Heart right ventricle (tissue), 16 donors: ENCODE measurements at places on chromosomes 6 and 20.

DNA sequence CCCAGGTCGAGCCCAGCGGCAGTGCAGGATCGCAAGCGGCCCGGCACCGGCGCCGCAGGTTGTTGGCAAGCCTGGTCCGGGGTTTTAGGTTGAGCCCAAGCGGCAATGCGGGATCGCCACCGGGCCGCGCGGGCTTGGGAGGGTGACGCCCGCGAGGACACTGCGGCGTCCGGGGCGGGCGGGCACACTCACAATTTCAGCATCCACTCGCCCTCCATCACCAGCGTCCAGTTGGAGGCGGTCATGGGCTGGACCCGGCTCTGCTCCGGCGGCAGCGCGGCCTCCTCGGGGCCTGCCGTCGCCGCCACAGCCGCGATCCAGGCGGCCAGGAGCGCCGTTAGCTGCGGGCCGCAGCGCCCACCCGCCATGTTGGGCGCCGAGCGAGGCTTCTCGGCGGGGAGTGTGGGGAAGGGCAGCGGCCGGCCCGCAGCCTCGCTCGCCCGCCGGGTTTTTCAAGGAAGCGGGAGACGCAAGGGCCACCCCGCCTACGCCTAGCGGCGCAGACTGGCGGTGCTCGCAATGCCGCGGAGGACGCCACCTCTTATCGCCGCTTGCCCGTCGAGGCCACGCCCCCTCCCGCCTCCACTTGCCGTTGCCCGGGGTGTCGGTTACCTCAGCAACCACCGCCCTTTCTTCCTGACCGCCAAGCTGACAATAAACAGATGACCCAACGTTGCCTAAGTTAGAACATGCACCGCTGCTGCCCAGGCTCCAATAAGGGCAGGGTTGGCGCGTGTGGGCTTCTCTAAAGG lies at the start of gene TMX4:
TMX4 (minus strand) TSS at position 516 of the 752 bp plus-strand sequence; CDS start at position 368, 148 bp downstream.
- peak; percentile 98 for DNase-seq

GRCh38 chr6:116737004-116737403 lies 28.5 kb downstream of the FAM162B start:
- no peak for DNase-seq

- no peak for DNase-seq
Observed at GRCh38 chr6:142276256-142276655, 25.6 kb upstream of the ADGRG6 start.

GRCh38 chr20:9147547-9148024 lies 78.7 kb downstream of the PLCB4 start:
- DNase-seq = no peak

GRCh38 chr20:4905613-4906012 lies 95.7 kb downstream of the SLC23A2 start:
- DNase-seq = no peak

- DNase-seq = no peak
Observed at GRCh38 chr6:53461041-53461656, 83.8 kb downstream of the GCLC start.

DNA sequence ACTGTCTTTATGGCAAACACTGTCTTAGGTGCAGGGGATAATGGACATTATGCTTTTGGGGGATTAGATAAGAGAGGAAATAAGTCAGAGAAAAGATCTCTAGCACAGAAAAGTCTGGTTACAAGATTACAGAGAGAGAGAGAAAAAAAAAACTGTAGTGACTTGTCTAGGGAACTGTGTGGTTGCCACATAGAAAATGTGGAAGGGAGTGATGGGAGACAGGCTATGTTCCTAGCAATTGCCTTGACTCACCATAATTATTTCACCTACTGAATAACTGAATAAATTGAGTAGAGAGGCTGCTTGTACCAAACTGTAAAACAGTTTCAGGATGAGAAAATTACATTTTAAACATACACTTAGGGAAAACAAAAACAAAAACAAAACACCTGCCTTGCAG lies 229.7 kb downstream of the LAMA2 start:
- no peak for DNase-seq

DNA sequence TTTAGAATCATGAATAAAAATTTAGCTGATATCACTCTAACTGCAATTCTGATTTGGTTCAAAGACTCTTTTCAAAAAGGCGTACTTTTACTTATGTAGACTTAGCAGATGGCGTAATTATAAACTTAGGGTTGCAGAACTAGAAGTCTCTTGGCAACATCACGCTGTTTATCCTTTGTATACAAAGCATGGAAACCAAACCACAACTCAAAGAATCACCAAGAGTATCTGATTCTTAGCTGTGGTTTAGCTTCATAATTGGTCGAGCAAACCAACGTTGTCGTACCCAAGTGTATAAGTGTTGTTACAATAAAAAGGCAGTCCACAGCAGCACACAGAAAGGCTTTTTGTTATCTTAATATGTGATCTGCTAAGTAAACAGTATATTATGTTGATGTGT lies 18.2 kb downstream of the STMND1 start:
- DNase-seq = no peak

- DNase-seq = no peak
Observed at GRCh38 chr20:23146857-23147637, 60.9 kb upstream of the CD93 start.

GRCh38 chr6:99467509-99468106 lies 42.5 kb upstream of the PNISR start:
- DNase-seq = no peak

GRCh38 chr6:37695273-37695672 lies 2.4 kb downstream of the MDGA1 start:
- no peak for DNase-seq

DNA sequence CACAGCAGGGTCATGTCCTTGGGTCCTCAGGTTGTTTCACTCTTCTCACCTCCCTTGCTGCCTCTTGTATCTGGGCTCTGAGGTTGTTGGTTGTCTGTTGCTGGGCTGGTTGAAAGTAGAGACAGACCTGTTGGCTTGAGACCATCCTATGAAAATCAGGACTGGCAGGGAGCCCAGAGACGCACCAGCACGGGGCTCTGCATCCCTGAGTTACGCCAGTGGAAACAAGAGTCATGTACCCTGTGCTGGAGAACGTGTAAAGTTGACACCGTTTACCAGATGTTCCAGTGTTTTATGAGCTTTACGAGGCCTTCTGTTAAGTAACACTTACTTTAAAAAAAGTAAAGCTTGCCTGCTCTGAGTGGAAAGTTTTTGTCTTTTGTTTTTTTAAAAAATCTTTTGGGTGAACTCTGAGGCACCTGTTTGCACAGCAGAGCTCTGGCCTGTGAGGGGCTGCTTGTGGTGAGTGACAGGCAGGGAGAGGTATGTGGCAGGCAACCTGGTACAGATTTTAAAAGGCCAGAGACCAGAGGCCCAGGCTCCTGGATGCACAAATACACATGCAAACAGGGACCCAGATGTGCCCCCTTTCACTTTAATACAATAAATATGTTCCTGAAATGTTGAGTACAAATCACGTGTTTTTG lies 260.0 kb upstream of the SUPT3H start:
- DNase-seq = no peak

DNA sequence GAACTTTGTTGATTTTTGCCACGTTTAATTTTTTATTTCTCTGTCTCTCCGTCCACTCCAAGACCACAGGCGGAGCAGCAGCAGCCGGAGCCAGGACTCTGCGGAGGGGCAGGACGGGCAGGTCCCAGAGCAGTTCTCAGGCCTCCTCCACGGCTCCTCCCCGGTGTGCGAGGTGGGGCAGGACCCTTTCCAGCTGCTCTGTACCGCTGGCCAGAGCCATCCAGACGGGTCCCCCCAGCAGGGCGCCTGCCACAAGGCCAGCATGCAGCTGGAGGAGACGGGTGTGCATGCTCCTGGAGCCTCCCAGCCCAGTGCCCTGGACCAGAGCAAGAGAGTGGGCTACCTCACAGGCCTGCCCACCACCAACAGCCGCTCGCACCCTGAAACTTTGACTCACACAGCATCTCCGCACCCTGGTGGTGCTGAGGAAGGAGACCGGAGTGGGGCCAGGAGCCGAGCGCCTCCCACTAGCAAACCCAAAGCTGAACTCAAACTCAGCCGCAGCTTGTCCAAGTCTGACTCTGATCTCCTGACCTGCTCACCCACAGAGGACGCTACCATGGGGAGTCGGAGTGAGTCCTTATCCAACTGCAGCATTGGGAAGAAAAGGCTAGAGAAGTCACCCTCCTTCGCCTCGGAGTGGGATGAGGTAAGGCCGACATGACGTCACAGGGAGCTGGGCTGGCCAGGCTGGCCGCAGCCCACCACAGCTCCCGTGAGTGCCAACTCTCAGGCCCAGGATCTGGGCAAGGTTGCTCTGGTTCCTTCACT lies 123.5 kb downstream of the TCP11 start:
- peak; percentile 64 for DNase-seq

- no peak for DNase-seq
Observed at GRCh38 chr20:90651-91050, 3.2 kb downstream of the DEFB125 start.

- DNase-seq = no peak
Observed at GRCh38 chr6:134535831-134536230, 217.9 kb upstream of the SGK1 start.

DNA sequence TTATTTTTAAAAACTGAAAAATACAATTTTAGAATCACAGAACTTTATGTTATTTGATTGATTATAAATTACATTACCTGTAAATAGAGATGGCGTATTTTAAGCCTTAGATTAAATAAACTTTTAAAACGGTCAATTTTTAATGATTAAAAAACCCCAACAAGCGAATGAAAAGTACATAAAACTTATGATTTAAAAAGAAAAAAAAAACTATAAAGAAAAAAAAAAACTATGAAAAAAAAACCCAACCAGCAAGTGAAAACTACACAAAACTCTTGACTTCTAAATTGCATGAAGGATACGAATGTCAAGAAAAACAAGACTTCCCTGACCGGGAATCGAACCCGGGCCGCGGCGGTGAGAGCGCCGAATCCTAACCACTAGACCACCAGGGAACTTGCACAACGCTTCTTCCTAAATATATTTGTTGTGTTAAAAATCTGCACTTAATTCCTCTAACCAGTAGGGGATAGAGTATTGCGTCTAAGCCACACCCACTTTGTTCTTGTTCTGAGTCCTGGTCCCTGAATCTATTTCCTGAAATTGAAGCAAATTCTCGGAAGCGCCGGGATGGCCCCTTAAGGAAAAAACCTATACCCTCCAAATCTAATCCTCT lies 10.7 kb upstream of the NCOA7 start:
- peak; percentile 88 for DNase-seq

GRCh38 chr20:4064144-4064909 lies 49.0 kb upstream of the RNF24 start:
- DNase-seq = peak; percentile 94

GRCh38 chr6:152338335-152339125 lies 298.6 kb downstream of the SYNE1 start:
- DNase-seq = peak; percentile 60

DNA sequence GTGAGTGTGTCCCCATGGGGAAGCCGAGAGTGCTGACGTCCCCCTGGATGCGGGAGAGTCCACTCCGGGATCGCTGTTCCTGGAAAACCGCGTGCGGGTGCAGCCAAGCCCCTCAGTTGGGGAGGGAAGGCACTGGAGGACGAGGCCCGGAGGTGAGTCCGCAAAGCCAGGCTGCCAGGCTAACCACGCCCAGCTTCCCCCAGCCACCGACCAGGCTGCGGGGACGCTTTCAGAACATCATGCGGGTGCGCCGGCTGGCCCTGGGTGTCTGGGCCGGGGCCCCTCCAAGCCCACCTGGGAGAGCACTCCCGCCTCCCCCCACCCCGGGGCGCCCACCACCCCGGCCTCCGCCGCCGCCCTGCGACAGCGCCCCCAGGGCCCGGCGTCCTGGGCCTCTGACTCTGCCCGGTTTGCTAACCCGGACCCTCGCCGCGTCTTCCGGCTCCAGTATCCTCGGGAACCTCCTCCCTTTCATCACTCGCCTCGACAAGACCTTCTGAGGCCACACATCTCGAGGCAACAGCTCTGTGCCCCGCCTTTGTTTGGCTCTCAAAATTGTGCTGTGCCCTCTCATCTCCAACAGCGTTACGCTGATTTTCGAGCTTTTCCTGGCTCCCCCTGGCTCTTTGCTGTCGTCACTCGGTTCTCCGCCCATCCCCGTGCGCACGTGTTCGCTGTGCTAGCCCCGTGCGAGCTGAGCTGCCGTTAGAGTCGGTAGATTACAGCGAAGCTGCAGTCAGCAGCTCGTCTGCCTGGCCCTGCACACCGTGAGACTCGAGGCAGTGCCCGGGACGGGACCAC lies 47.1 kb upstream of the ENTPD6 start:
- DNase-seq = peak; percentile 40

DNA sequence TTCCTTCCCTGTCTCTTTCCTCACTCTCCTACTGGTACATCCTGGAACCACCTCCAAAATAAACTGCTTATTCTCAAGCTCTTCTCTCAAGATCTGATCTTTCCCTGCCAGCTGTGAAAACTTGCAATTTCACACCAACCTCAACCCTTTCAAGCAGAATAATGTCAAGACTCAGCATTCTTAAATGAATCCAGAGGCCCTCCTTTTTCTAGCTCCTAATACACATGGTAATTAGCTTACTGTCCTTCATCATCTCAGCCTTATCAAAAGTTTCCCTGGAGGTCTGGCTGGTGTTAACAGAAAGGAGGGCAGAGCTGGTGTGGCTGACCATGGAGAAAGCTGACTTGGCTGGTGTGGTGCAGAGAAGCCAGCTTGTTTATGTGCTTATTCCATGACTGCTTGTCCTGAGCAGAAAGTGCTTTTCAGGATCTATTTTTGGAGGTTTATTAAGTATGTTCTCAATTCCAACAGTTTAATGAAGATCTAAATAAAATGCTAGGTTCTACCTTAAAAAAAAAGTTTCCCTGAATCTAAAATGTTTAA lies 50.5 kb downstream of the CFAP61 start:
- DNase-seq = no peak

DNA sequence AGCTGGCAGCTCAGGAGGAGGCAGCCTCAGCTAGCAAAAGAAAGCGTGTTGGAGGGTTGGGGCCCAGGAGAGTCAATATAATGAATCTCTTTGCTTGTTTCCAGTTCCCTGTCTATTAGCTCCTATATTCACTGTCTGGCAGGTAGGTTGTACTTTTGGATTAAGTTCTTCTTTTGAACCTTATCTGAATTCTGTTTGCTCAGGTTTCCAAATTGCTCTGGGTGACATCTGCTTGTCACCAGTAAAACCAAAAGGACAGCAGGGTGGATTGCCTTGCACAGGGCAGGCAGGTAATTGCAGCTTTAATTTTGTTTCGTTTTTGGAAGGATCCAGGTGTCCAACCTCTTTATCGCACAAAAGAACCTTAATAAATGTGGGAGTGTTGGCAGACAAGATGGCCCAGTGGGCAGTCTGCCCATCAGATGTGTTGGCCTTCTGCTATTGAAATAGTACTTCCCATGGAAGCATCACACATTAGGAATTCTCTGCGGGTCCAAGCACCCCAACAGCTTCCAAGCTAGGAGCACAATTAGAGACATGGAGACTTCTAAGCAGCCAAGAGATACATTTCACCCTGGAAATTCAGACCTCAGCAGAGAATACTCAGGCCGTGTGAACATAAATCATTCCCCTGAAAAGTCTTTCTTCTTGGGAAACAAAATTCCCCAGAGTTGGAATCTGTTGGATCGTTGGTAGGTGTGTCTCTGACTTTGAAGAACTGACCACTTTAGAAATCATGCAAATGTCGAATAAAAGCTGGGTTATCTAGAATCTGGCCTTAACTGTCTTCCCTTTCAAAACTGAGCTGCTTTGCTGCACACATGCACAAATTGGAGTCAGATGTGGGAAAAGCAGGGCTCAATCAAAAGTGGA lies 286.9 kb upstream of the BMP2 start:
- DNase-seq = no peak
